ENCODE measurements at places on chromosomes 16 and 17.

GRCh38 chr16:79150151-79150550, 450.4 kb downstream of the MAF start:
- no peak for DNase-seq

- no peak for DNase-seq
Measured at GRCh38 chr17:40323391-40324381, 14.7 kb downstream of the RARA start.

GRCh38 chr17:17494499-17494869, 1.7 kb downstream of the RASD1 start:
- DNase-seq, result no peak

DNA sequence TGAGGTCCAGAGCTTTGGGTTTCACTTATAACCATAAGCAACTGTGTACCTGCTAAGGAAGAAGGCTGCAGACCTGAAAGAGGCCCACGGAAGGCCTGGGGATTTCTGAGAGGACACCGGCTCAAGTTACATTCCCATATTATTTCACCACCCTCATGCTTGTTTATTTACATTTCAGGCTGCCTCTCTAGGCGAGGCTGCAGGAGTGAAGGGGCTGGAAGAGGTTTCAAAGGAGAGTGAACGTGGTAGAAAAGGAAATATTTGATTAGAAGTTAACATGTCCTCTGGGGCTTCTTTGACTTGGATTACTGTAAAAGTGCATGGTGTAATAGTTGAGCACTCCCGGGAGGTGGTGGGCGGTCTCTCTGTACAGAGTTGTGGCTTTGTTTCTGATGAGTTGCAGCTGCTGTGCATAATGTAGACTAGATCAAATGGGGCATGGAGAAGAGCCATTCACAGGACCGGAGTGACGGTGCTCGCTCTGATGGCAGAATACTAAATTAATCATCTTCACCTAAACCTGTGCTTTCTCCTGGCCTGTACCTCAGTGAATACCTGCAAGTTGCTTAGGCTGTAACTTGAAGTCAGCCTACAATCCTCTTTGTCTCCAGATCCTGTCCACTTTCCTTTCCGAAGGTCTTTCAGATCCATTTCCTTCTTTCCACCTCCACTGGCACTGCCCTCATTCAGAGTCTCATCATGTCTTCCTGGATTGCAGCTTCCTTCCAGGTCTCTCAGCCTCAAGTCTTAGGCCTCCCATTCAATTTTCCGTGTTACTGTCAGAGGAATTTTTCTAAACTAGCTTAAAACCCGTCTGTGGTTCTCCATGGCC, 1.9 kb upstream of the CPD start:
- peak; percentile 57 for DNase-seq

DNA sequence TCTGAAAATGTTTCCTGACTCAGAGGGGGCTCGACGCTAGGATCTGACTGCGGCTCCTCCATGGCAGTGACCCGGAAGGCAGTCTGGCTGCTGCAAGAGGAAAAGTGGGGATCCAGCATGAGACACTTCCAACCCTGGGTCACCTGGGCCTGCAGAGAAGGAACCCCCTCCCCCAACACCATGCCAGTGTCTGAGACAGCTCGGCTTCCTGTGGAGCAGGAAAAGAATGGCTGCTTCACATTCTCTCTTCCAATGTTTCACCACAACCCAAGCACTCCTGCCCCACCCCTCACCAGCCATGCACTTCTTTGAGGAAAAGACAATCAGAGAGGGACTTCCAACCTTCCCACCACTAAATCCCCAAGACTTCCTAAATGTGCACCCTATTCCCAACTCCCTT, 10.8 kb downstream of the TP53 start:
- DNase-seq, result no peak

GRCh38 chr16:47644166-47644565, 183.0 kb downstream of the PHKB start:
- DNase-seq, result peak; percentile 96

GRCh38 chr17:56884483-56885311, 29.2 kb downstream of the TRIM25 start:
- no peak for DNase-seq

GRCh38 chr16:19532601-19533000, 8.9 kb downstream of the CCP110 start:
- no peak for DNase-seq
